ENCODE measurements at places on chromosomes 3 and 15.
A peak's percentile ranks its signal among the peaks of the same experiment; 100 is the strongest.

- DNase-seq, result no peak
Measured at GRCh38 chr15:98737159-98737558, 88.8 kb downstream of the IGF1R start.

- DNase-seq, result peak; percentile 61
Measured at GRCh38 chr15:65032801-65033537, 3.5 kb upstream of the MTFMT start.

DNA sequence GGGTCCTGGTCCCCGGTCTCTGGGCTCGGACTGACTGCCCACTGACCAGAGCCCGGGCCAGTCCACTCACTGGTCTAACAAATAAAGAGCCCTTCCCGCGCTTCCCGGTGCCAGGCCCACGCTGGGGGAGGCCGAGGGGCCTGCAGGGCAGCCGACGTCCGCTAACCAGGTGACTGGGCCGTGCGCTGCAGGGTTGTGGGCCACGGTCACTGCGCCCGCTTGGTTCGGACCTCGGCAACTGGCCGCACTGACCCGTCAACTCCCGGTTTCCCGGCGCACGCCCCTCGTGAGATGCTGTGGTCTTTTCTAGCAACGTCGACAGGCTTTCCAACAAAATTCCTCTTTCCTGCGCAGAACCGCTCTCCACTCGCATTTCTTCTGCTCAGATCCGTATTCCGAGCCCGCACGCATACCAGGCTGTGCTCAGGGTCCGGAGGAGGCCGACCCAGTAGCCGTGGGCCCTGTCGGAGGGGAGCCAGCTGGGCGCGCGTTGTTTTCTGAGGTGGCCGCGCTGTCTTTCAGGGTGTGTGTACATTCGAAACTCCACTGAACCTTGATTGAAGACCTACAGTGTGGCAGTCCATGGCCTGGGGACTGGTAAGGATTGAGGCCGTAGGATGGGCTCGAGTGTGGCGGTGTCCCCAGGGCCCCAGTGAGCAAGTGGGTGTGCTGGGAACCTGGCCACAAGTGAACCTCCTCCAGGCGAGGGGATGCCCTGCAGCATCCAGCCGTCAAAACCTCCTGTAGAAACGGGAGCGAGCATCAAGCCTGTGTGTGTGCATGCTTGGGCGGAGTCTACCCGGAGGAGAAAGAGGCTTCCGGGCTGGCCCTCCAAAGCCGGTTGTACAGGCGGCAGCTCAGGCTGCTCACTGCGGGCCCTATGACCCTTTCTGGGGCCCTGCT lies 875 bp upstream of the NT5DC2 start:
- DNase-seq, result peak; percentile 23

DNA sequence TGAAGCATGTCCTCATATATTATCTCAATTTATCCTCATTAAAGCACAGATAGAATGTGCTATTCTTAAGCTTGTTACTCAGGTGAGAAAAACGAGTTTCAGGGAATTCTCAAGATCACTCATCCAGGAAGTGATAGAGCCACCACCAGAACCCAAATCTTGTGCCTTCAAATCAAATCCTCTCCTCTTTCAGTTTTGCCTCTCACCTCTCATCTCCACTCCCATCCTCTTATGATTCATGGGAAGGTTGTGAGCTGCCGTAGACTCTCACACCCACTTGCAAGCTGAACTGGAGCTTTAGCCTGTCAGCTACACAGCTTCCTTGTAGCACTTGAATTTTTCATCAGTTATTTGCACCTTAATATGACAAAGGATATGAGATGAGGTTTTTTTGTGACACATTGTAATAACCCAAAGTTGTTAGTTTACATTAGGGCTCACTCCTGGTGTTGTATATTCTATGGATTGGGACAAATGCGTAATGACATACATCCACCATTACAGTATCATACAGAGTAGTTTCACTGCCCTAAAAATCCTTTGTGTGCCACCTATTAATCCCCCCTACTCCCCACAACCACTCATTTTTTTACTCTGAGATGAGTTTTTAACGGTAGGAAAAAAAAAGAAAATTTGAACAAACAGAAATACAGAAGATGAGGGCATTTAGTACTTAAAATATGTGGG lies 25.7 kb downstream of the GPR15 start:
- no peak for DNase-seq

DNA sequence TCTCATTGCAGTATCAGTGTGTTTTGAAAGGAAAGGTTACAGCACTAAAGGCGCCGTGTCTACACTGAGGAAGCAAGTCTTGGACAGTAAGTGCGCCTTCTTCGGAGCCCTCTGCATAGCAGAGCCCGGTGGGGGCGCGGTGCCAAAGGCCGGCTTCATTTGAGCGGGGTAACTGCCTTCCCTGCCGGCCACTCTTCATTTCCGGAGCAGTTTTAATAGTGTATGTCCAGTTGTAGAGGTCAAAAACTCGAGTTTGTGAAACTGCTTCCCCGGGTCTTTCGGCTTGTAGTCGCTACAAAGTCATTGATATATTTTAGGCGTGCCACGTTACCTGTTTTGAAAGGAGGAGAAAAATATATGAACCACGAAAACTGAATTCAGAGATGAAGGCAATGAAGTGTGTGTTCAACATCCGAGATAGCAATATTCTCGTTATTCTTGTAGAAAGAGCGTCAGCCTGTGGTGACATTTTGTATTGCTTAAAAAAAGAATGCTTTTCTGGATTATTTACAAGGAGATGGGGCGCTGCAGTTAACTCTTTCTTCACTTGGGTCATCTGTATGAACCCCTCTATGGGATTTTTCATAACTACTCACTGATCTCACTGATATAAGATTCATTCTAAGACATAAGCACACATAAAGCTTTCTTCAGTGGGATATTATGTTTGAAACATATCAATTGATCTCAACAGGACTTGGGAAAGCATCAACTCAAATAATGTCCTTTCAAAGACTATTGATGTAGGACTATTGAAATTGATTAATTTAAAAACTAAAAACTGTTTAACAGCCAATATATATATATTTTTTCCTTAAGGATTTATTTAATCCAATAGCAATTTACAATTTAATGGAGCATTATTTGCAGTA lies 3.0 kb downstream of the ALCAM start:
- DNase-seq, result peak; percentile 41

DNA sequence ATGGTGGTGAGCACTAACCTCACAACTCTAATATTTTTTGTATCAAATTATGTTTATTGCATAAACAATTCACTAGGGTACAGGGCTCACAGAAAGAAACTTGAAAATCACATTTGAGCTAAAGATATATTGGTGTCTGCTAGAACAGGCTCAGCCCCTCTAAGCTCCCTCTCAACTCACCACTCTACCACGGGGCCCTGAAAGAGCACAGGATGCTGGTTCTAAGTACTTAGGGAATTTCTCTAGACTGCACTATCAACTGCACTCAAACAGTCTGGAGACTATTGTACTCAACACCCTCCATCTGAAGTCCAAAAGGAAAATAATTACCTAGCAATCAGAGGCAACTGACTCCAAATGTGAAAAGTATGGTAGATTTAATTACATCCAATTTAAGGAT lies 98.7 kb upstream of the STRIT1 start:
- DNase-seq, result no peak

All from neural crest cell (in vitro differentiated cells).